ENCODE measurements at places on chromosomes 5 and 9.

GRCh38 chr5:50352382-50352781 is 88.7 kb downstream of the EMB start:
- no peak for DNase-seq

DNA sequence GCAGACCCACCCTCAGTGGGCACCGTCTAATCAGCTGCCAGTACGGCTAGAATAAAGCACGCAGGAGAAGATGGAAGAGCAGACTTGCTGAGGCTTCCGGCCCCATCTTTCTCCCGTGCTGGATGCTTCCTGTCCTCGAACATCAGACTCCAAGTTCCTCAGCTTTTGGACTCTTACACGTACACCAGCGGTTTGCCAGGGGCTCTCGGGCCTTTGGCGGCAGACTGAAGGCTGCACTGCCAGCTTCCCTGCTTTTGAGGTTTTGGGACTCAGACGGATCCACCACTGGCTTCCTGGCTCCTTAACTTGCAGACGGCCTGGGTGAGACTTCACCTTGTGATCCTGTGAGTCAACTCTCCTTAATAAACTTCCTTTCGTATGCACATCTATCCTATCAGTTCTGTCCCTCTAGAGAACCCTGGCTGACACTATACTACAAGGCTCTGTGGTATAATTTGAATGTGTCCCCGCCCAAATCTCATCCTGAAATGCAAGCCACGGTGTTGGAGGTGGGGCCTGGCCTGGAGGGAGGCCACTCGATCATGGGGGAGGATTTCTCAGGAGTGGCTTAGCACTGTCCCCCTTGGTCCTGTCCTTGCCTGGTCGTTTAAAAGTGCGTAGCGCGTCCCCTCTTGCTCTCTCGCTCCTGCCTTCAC is 31.1 kb upstream of the NRARP start:
- DNase-seq, result no peak

GRCh38 chr5:132763181-132764036 is 13.6 kb downstream of the SEPTIN8 start:
- no peak for DNase-seq

DNA sequence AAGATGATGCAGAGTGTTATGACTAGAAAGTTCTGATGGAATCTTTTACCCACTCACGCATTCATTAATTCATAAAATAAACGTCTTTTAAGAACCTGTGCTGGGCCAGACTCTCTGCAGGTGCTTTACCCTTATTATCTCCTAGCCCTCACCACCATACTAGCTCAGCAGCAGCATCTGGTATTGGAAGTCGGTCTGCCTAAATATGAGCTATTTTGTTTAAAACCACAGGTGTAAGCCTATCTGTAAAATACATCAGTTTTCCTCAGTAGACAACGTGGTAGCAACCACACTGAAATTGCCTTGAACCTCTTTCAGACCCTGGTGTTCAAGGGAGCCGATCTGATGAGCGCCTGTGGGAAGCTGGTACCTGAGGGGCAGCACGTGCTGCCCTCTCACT is 69.4 kb downstream of the PPIC start:
- DNase-seq, result no peak

DNA sequence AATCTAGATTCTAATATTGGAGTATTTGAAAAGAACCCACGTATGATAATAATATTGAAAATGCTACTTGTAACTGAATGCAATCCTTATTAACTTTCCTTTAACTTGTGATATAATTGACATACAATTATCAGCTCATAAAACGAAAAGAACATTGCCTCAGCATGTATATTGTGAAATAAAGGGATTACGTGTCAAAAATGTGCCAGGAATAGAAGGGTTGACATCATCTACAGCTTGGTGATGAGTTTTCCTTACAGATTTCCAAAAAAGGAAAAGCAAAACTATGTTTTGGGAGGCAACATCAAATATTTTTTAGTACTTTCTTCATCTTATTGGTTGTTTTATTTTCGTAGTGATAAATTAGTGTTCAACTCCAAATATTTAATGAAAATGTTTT is 266.0 kb upstream of the PTGER4 start:
- DNase-seq, result no peak

GRCh38 chr5:38780945-38781344 is 64.9 kb upstream of the OSMR start:
- DNase-seq, result no peak

DNA sequence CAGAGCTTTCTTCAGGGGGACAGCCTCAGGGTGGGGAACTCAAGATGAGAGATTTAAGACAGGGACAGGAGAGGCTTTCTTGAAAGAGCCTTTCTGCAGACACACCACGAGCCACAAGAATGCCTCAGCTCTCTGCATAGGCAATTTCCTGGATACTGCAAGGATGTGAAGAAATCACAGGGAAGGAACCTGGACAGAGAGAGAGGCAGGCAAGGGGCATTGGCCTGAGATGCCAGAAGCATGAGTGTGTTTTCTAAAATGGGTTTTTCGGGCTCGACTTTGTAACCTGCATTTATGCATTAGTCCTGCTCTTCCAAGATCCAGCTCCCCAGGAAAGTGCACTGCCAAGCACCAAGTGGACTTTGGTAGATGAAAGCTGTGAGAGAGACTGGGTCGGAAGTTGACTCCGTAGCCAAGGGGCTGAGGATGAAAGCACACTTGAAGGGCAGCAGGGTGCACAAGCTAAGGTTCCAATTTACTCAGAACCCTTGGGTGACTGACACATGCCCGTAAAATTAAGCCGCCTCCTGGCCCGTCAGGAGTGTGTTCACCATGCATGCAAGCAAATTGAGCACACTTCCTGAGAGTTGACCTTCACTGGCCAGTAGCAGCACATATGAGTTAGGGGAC is 90.9 kb downstream of the CFAP90 start:
- no peak for DNase-seq

DNA sequence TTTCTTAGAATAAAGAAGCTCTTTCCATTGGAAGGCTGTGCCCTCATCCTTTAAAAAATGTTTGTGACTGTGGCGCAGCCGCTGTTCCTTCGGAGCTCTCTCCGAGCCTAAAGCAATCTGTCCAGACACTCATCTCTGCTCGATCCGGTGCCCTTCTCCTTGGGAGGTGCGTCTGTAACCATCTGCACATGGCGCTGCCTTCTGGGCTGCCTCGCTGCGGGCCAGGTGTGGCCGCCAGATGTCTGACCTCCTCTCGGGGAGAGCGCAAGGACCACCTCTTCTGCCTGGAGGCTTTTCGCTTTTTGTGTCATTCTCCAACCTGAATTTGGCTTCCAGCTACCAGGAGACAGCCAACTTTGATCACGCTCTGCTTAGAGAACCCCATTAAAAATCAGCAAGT is 153.4 kb upstream of the PTCH1 start:
- no peak for DNase-seq

- DNase-seq, result no peak
Measured at GRCh38 chr9:13437866-13438265, 158.4 kb upstream of the MPDZ start.

- DNase-seq, result no peak
Measured at GRCh38 chr9:124800306-124801259, 23.6 kb downstream of the OLFML2A start.

- DNase-seq, result no peak
Measured at GRCh38 chr9:129138144-129138462, 26.9 kb downstream of the PTPA start.

DNA sequence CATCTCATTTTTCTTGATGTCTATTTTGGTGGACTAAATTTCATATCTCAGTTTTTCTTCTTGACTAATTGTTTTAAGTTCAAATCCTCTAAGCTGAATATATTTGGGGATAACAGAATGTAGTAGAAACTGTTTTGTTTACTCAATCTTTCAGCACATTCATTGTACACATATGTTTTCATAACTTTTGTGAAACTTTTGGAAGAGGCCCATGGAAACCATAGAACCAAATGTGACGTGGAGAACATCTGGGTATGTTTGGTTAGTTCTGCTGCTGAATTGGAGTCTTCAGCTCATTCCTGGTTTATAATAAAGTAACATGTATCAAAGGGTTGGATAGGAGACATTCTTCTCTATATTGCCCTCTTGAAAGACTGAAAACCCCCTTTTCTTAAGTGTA is 88.4 kb downstream of the CCDC171 start:
- DNase-seq, result no peak

- no peak for DNase-seq
Measured at GRCh38 chr5:31771500-31771899, 132.6 kb downstream of the PDZD2 start.

GRCh38 chr5:132456296-132456986 is 34.1 kb downstream of the IRF1 start:
- DNase-seq, result peak; percentile 29

GRCh38 chr5:88690409-88691229 is 192.4 kb downstream of the MEF2C start:
- DNase-seq, result peak; percentile 44

DNA sequence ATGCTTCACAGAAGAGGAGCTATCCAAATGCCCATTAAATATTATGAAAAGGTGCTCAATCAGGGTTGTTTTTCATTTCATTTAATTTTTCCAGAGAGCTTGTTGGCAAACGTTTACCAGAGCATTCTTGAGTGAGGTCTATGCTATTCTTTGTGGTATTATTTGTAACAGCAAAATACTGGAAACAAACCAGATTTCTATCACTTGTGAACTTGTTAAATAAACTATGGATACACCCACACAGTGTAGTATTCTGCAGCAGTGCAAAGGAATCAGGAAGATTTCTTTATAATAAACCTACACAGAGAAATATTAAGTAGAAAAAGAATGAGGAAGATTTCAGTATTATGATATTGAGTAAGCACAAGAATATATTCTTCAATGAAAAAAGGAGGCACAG is 15.0 kb upstream of the SLC1A1 start:
- no peak for DNase-seq

DNA sequence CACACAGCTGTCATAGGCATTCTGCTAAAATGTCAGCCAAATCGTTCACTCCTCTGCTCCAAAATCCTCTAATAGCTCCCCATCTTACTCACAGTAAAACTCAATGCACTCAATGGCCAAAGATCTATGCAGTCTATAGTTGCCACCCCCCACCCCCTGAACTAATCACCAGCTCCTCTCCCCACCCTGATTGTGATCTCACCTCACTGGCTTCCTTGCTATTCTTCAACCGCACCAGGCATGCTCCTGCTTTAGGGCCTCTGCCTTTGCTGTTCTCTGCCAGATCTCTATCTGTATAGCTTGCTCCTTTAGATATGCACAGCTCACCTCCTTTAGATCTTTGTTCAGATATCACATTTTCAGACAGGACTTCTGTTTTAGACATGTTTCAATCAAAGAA is 33.2 kb upstream of the SNX2 start:
- DNase-seq, result no peak

DNA sequence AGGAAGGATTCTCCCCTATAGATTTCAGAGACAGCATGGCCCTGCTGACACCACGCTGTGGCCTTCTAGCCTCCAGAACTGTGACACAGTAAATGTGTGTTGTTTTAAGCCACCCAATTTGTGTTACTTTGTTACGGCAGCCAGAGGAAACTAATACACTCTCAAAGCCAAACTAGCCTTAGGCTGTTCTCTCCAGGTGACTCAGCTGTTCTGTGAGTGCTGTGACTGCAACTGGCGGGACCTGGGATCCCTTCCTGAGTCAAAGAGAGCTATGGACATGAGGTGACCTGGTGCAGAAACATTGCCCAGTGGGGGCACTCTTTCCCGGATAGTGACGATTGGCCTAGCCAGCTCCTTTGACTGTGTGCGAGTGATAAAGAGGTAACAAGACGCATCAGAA is 14.0 kb upstream of the MLANA start:
- DNase-seq, result no peak

DNA sequence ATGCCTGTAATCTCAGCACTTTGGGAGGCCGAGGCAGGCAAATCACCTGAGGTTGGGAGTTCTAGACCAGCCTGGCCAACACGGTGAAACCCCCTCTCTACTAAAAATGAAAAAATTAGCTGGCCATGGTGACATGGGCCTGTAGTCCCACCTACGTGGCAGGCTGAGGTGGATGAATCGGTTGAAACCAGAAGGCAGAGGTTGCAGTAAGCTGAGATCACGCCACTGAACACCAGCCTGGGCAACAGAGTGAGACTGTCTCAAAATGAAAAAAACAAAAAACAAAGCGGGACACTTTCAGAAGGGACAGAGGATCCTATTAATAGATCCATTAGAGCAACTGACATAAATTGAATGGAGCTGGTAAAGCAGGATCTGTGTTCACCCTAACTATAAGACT is 89.6 kb upstream of the SGCD start:
- no peak for DNase-seq

- DNase-seq, result no peak
Measured at GRCh38 chr5:122091936-122092600, 14.0 kb upstream of the LOX start.

DNA sequence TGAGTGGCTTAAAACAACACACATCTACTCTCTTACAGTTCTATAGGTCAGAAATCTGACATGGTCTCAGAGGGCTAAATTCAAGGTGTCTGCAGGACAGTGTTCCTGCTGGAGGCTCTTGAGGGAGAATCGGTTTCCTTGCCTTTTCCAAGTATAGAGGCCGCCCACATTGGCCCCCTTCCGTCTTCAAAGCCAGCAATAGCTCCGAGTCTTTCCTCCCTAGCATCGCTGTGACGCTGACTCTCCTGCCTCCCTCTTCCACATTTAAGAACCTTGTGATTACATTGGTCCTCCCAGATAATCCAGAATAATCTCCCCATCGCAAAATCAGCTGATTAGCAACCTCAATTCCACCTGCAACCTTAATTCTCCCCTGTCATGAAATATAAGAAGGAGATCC is 81.3 kb upstream of the IER5L start:
- DNase-seq, result no peak

GRCh38 chr9:125984461-125984860 is 237.3 kb downstream of the PBX3 start:
- no peak for DNase-seq

- no peak for DNase-seq
Measured at GRCh38 chr9:19416143-19416542, 7.3 kb downstream of the ACER2 start.

DNA sequence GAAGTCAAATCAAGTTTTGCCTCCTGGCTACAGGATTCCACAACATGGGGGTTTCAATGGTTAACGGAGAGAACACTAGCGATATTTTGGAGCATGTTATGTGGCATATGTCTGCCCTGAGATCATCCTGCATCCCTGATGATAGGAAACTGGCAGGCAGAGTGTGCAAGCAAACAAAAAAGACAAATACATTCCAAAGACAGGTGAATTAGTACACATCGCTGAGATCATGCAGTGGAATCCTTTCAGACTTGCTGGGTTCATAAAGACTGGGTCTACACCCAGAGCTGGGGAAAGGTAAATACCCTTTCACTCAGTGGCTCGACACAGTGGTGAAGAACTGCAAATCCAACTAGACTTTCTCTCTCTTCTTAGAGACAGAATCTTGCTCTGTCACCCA is 286.5 kb downstream of the EFNA5 start:
- no peak for DNase-seq

GRCh38 chr9:93451849-93452709 is 594 bp downstream of the FAM120A start:
- DNase-seq, result no peak

- no peak for DNase-seq
Measured at GRCh38 chr5:172482156-172483020, 28.1 kb upstream of the SH3PXD2B start.

- DNase-seq, result no peak
Measured at GRCh38 chr9:70472268-70473249, 58.1 kb upstream of the KLF9 start.

- DNase-seq, result peak; percentile 18
Measured at GRCh38 chr9:128412120-128412790, 8.4 kb upstream of the CERCAM start.

GRCh38 chr9:111501648-111502047 is 17.5 kb upstream of the ECPAS start:
- no peak for DNase-seq
